NCI-H82 (cell line): ENCODE measurements at places on chromosomes 4 and X.
A peak's percentile ranks its signal among the peaks of the same experiment; 100 is the strongest.

GRCh38 chrX:29545878-29546277 lies 669.5 kb upstream of the MAGEB2 start:
- DNase-seq = no peak

GRCh38 chrX:99469439-99469838 lies 940.6 kb downstream of the PCDH19 start:
- no peak for DNase-seq

- DNase-seq = no peak
Measured at GRCh38 chrX:53247928-53248327, 22.9 kb upstream of the KDM5C start.

GRCh38 chrX:91434351-91435168 lies at the start of gene PABPC5:
Gene PABPC5, plus strand, starts transcription at chrX:91434839. Its CDS starts 739 bp downstream, at chrX:91435578.
- peak; percentile 24 for DNase-seq

GRCh38 chr4:107987916-107988762 lies 1.6 kb upstream of the HADH start:
- DNase-seq = no peak

DNA sequence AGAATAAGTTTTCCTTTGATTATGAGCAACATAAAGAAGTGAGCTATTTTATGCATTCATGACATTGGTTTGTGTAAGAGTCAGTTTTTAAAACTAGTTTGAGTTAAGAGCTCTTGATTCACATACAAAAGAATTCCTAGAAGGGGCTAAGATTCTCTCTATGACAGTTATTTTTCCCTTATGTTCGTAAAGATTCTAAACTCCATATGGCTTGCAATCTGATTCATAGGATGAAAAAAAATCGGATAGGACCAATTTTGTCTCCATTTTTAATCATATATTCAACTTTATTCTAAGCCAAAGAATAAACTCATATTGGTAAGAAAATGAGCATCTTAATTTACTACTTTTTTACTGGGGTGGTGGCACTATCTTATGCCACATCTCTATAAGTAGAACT lies 79.4 kb downstream of the NAP1L3 start:
- DNase-seq = no peak

- DNase-seq = no peak
Measured at GRCh38 chr4:79585834-79586233, 177.8 kb upstream of the GK2 start.

- no peak for DNase-seq
Measured at GRCh38 chr4:62806816-62807215, 1602.4 kb downstream of the TECRL start.

DNA sequence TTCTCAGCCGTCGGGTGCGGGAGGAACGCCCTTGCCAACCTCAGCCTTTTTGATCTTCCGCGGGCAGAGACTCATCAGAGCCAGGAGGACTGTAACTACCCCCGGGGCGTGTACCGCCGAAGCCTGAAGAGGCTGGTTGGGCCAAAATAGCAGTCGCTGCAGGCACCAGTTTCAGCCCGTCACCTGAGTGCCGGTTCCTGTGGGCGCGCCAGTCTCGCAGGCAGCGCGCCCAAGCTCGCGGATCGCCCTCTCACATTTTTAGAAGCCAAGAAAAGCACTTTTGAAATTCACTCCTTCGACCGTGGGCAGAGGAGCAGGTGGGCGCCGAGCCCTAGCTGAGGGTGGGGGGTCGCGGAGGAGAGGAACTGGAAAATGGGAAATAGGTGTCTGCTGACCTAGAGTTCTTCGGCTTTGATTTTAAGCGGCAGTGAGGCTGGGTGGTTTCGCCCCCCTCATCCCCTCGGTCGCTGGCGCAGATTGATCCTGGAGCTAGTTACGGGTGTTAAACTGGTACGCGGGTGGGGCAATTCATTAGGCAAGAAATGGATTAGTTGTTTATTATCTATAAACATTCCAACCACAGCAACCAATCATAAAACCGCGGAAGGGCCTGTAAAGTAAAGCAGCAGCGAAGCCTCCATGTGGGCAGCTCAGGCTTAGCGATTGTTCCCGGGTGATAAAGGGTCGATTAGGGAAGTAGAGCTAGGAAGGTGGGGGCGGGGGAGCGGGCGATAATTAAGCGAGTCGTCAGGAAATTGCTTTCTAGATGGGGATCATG lies 69.2 kb downstream of the FBXO8 start:
- peak; percentile 63 for DNase-seq

DNA sequence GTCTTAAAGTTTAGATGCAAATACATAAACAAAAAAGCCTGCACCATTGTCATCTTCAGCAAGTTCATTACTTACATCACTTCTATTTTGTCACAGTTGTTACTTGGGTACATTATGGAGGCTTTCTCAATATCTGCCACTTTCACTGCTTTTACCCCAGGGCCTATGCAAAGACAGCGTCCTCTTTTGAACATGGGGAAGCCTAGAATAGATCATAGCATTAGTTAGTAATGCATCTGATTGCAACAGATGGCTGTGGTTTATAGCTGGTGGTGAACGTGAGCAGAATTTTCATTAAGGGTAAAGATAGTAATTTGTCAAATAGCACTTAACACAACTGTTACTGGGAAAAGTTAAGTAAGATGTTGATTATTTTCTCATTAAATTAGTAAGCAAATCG lies 729 bp downstream of the CXCL11 start:
- DNase-seq = peak; percentile 80

GRCh38 chr4:105283501-105283900 lies 136.8 kb downstream of the TET2 start:
- no peak for DNase-seq

GRCh38 chr4:72118017-72118416 lies 86.2 kb downstream of the NPFFR2 start:
- no peak for DNase-seq

- DNase-seq = no peak
Measured at GRCh38 chrX:46645614-46646013, 72.0 kb downstream of the CHST7 start.

DNA sequence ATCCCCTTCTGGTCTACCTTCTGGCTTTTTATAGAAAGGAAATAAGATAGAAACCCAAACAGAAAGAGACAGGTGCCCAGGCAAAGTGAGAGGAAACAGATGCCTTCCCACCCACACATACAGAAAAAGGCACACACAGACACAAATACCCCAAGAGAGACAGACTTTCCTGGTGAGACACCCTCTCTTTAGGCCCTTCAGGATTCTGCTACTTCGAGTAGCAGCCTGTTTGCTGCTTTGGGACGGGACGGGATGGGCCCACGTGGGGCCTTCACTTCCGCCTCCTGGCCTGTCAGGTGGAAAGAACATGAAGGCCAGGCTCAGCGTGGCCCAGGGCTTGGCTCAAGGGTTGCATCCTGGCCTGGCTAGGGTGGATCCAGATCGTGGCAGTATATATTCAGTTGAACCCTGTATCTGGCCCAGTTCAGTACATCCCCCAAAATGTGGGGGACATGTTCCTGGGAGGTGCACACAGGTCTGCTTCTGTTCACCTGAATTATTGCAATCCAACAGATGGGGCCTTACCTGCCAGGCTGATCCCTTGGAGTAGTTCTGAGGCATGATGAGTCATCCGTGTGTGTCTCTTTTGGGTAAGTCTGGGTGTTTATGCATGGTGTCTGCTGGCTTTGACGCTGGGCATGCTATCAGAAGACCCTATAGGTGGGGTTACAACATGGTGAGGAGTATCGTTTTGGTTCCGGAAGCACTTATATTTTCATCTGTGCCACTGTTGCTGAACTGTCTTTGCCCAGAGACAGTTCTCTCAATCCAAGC lies 2.4 kb downstream of the ZNF275 start:
- no peak for DNase-seq

GRCh38 chr4:13492747-13493146 lies 8.6 kb upstream of the RAB28 start:
- peak; percentile 94 for DNase-seq

GRCh38 chr4:47690611-47691010 lies 147.3 kb downstream of the CORIN start:
- DNase-seq = no peak

GRCh38 chr4:8580321-8581093 lies at the start of gene GPR78:
Gene GPR78, plus strand, starts transcription at chr4:8580392. Its CDS starts 591 bp downstream, at chr4:8580983.
- peak; percentile 33 for DNase-seq

GRCh38 chr4:10316851-10317250 lies 140.4 kb downstream of the ZNF518B start:
- DNase-seq = no peak

- no peak for DNase-seq
Measured at GRCh38 chr4:182932651-182933050, 15.5 kb upstream of the DCTD start.

DNA sequence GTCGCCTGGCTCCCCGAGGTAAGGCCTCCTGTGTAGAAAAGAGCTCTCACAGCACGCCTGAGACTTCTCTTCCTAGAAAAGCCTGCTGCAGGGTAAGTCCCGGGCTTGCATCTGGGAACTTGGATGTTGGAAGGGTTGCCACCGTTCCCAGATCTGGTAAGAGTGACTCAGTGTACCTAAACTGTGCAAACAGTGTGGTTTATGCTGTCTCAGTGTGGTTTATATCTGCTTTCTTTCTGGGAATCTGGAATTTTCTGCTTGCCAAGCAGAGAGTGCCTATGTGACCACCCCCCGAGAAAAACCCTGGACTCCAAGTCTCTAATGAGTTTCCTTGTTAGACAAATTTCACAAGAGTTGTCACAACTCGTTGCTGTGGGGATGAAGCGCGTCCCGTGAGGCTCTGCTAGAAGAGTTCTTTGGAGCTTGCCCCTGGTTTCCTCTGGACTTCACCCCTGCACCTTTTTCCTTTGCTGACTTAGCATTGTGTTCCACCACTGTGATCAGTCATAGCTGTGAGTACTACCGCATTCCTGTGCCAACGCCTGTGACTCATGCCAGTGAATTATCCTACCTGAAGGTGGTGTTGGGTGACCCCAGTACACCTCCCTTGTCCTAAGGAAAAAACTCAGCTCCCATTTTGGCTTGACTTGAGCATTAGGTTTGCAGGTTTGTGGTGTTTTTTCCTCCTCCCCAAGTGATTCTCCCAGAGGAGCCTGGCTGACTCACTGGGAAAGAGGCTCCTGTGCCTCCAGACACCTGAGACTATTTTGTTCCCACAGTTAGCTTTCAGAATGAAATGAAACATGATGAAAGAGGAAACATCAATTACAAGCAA lies 14.5 kb downstream of the SLC2A9 start:
- DNase-seq = no peak

DNA sequence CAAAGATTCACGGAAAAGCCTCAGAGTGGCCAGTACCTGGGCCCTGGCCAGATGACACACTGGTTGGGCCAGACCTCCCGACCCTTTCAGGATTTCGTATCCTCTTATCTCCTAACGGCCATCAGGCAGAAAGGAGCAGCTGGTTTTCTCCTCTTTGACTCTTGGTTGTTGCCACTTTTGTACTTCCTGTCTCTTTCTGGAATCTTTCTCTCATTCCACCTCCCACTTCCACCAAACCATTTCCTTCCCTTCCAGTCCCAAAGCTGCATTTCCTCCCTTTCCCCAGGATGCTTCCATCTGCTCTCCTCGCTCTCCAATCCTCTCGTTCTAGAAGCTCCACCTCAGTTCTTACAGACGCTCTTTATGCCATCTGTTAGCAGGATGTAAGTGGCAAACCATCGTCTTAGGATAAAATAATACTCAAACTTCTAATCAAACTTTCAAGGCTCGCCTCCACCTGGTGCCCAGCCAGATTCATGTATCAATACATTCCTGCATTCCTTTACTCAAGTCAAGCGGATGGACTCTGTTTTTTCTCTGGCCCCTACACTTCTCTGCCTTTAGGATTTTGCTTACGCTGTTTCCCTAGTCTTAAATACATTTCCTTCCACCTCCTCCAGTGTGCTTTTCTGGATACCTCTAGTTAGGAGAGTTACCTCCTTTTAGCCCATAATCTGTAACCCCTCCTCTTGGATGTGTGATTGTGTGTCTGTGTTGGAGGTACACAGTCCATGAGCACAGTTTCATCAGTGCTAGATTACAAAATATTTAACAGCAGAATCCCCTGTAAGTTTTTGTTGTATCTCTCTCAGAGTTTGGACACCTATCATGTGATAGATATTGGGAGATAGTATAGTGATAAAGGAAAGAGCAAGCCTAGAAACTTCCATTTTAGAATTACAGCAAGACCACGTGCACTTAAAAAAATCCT lies 70.4 kb downstream of the LDB2 start:
- DNase-seq = no peak

DNA sequence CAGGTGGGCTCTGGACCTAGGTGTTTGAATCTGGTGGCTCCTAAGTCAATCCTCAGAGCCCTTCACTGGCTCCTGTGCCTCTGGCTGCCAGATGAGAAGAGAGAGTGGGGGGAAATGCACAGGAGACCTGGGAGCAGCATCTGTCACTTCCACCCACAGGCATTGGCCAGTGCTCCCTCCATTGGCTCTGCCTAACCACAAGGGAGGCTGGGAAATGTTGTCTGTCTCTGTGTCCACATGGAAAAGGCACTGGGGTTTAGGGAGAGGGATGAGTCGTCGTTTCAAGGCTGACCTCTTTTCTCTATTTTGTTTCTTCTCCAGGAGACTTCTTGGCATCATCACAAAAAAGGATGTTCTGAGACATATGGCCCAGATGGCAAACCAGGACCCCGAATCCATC lies 76.4 kb downstream of the CLCN4 start:
- peak; percentile 64 for DNase-seq

- DNase-seq = no peak
Measured at GRCh38 chr4:688854-689681, at the start of gene SLC49A3. Gene SLC49A3, minus strand, starts transcription at chr4:689151. Its CDS starts 24 bp downstream, at chr4:689127.

GRCh38 chr4:108881190-108881589 lies 118.3 kb upstream of the ETNPPL start:
- DNase-seq = peak; percentile 47

DNA sequence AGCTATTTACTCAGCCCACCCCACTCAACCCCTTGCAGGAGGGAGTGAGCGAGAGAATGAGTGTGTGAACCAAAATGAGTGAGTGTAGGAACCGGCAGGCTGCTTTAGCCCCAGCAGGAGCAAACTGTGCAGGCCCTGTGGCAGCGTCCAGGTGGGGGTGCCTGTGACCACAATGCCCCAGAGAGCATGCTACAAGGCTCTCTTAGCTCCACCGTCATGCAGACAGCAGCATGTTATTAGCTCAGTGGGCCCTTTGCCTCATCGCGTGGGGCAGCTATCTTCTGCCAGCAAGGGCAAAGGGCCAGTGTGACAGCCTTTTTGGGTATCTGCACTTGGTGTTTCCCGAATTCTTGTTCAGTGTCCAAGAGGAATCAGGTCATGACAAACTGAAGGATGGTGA lies 271.3 kb downstream of the GPM6A start:
- no peak for DNase-seq
